ENCODE measurements at places on chromosomes 6 and 20.

DNA sequence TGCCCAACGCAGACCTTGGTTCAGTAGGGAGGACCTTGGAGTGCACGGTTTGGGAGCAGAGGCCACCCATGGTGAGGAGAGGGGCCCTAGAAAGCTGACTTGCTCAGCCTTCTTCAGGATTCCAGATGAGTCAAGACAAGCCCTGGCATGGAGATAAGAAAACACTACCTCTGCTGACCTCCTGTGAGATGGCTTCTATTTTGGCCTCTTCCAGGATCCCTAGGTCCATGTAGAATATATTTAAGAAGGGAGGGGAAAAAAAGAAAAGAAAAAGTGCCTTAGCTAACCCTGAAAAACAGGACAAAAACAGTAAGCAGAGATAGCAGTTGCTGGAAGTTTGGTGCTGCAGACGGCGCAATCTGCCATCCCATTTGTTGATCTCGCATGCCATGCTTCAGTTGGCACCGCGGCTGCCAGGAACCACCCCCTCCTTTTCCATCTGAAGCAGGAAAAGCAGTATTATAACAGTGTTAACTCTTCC is 100.0 kb downstream of the ARMC2 start:
- DNase-seq, result no peak

DNA sequence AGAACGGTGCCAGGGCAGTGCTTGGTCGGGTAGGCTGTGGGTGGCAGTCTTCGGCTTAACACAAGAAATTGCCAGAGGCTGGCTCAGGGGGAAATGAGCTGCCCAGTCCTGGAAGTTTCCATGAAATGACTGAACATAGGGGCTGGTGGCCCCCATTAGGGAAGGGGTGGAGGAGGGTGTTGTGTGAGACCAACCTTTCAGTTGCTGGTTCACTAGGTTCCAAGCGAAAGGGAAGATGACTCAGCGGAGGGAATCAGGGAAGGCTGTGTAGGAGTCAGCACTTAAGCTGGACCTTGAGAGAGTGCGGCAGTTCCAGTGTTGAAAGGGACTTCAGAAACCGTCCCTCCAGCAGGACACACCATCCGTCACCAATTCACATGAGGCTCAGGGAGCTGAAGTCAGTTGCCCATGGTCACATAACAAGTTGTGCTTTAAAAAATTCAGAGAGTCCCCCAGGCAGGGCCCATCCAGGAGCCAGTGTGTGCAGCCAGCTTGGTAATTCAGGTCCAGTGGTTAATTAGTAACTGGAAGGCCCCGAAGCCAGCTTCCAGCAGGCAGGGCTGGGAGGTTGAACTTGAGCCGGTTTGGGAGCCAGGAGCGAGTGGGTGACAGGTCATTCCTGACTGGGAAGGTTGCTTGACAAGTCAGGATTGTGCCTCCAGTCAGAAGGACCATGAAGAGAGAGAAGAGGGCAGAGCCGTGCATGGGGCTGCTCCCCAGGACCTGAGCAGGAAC is at the start of gene SGK2:
SGK2 (plus strand) TSS at position 616 of the 735 bp plus-strand sequence. CDS start 7,469 bp downstream, outside the sequence.
- no peak for DNase-seq

DNA sequence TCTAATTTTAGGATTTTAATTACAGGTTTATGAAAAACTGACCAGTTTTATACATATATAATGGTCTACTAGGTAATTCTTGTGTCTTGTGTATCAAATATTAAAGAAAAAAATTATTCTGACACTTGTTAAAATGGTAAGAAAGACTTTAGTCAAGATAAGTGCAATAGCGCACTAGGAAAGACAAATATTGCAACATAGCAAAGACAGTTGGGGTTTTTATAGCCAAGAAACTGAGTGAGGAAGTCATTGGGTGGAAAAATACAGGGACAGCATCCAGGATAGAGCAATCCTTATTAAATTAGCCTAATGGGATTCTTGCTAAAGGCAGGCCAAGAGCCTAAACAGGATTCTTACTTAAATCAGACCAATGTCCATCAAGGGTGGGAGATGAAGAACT is 71.1 kb downstream of the ROS1 start:
- DNase-seq, result no peak

DNA sequence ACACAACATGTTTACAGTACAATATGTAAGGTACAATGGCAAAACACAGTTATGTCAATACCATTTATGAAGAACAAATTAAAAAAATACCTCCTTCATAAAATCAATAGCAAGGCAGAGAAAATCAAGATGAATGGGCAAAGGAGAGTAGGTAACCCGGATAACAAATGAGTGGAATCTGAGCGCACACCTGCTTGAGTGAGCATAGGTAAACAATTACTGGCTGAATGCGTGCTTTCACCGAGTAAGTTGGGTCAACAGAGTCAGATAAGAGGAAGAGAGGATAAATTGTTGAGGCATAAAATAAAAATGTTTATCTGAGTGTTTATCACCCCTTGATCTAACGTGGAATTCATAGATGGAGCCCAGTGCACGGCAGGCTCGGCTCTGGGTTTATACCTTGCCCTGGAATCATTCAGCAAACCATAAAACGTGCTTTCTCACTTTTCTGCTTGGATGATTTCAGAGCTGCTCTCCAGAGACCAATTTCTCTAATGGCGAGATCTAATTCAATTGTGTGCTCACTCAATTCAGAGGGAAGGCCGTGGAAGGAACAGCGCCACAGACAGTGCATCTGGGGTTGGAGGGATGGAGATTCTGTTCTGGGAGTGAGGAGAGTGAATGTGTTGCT is 224.8 kb upstream of the MAP3K7 start:
- DNase-seq, result no peak

DNA sequence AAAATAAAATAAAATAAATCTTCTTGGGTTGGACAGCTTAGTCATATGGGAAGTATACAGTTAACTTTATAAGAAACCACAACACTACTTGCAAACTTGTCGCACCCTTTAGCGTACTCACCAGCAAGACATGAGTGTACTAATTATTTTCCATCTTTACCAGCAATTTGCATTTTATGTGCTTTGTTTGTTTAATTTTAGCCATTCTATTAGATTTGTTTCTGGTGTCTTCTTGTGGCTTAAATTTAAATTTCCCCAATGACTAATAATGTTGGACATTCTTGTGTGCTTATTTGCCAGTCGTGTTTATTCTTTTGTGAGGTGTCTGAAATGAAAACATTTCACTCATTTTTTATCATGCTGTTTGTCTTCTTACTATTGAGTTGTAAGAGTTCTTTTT is 1172.2 kb upstream of the CITED2 start:
- no peak for DNase-seq

DNA sequence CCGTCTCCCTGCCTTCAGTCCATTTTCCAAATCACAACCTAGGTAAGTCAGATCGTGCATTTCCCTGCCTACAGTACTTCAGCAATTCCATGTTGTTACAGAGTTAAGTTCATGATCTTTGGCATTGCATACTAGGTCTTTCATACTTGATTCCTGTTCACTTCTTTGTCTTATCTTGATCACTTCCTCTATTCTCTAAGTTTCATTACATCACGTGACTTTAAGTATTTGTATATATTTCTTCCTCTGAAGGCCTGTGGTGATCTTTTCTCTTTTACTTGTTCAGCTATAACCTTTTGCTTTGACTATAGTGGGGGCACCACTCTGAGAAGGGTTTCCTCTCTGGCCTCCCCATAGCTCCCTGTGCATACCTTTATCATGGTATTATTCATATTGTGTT is 100.2 kb downstream of the TRMT11 start:
- no peak for DNase-seq

- no peak for DNase-seq
These were observed 231.2 kb upstream of the PLN start for GRCh38 chr6:118316796-118317384.

DNA sequence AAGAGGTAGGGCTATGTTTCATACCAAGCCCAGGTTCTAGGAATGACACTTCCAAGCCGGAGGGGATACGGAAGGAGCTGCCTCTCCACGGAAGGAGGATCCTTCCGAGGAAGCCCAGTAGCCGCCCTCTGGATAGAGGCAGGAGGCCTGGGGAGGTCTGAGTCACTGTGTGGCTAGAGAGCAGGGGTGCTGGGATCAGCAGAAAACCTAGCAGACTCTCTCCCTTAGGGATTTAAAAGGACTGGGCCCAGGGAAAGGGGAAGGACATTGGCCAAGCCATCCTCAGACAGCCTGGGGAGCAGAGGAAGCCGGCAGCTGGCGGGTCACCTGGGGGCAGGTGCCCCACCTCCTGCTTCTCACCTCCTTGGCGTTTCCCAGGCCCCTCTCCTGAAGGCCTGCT is 36.6 kb upstream of the NFATC2 start:
- no peak for DNase-seq

DNA sequence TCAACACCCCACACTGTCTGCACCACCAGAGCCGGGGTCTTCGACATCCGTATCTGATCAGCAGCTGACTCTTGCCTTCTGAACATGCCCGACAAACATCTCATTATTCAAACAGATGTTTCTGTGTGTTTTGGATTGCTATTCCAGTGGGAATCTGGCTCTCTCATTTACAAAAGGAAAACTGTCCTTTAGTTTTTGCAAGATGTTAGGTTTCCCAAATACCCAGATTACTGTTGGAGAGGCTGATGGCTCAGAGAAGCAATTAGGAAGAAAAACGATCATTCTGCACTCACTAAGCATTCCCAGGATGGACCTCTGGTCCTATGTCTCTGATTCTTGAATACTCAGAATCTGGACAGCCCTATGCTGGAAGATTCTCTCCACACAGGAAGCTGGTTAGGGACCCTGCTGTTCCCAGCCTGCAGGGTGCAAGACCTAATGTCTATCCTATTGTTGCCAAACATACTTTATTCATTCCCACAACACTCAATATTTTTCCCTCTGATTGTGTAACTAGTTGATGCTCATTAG is 532.9 kb downstream of the CDH26 start:
- no peak for DNase-seq

GRCh38 chr6:53240761-53241160 is 92.1 kb upstream of the GCM1 start:
- peak; percentile 14 for DNase-seq

DNA sequence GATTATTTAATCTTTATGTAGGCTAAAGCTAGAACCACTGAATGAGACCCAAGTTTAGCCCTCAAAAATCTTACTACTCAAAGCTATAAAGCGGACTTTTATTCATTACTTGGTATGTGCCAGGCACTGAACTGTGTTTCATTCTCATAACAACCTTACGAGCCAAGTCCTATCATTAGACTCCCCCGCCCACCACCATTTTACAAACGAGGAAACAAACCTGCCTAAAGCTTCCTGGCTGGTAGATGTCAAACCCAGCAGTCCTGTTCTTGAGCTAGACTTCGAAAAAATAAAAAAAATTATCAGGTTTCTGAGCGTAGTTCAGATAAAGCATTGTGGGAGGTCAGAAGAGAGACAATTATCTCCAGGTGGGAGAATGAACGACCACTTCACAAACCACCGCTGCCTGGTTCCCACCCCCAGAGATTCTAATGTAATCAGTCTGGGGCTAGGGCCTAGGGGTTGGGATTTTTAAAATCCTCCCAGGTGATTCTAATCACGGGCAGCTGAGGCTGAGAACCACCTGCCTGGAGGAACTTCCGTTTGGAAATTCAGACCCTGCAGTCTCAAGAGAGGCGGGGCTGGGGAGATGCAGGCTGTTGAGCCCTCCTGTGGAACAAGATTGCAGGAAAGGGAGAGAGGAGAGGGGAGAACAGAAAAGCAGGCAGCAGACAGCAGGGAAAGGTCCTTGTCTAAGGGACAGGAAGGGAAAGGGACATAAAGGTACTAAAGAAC is 8.6 kb downstream of the ADTRP start:
- no peak for DNase-seq

DNA sequence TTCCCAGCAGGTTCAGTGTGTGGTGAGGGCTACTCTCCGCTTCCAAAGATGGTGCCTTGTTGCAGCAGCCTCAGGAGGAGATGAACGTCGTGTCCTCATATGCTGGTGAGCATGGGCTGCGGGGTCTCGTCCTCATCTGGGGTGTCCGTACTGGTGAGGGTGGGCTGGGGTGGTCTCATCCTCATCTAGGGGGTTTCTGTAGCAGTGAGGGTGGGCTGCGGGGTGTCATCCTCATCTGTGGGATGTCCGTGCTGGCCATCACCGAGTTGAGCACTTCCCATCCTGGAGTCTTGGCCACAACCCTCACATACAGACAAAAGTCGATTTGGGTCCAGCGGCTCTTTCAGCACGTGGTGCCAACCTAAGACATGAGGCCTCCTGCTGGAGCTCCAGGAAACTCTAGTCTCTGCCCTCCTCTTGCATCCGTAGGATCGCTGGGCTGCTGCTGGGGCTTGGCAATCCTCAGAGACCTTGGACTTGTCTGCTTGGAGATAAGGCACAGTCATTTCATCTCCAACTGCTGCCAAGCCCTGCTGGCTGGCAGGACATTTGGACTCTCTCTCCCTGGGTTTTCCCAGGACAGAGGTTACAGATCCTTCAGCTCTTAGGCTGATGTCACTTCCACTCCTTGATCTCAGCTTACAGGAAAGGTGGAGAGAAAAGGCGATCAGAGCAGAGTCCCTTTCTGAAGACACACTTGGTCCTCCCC is 160.4 kb downstream of the PACRG start:
- DNase-seq, result no peak

- peak; percentile 48 for DNase-seq
These were observed 2.8 kb downstream of the KCNQ5 start for GRCh38 chr6:72624557-72625160.

DNA sequence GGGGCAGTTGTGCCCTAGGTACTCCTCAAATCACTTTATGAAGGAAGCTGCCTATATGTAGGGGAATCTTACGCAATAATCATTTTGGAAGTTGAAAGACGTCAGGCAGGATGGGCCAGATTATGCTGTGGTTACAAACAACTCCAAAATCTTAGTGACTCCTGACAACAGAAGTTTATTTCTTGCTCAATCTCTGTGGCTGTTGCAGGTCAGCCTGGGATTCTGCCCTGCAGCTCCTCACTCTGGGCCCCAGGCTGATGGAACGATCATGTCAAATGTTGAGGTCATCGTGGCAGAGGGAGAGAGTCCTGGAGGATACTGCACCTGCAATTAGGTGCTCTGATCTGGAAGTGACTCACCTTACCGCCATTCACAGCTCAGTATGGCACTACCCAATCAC is 88.4 kb downstream of the ZDHHC14 start:
- DNase-seq, result no peak

GRCh38 chr6:107697682-107698081 is 126.4 kb downstream of the SCML4 start:
- no peak for DNase-seq

- no peak for DNase-seq
These were observed 9.2 kb downstream of the ECI2 start for GRCh38 chr6:4125933-4126864.

- DNase-seq, result no peak
These were observed 23.6 kb downstream of the CEP57L1 start for GRCh38 chr6:109118871-109119354.

- DNase-seq, result no peak
These were observed 55.0 kb downstream of the KIF13A start for GRCh38 chr6:17932330-17932852.

DNA sequence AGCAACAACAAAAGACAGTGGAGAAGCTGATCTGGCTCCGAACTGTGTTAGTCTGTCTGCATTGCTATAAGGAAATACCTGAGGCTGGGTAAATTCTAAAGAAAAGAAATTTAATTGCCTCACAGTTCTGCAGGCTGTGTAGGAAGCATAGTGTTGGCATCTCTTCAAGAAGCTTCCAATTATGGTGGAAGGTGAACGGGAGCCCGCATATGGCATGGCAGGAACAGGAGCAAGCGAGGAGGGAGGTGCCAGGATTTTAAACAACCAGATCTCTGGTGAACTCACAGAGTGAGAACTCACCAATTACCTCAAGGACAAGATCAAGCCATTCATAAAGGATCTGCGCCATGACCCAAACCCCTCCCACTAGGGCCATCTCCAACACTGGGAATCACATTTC is 293.5 kb downstream of the SMOC2 start:
- DNase-seq, result no peak

- no peak for DNase-seq
These were observed 178.8 kb upstream of the HDDC2 start for GRCh38 chr6:125480571-125480970.
